ENCODE measurements at places on chromosomes 1 and 21. TPM values are rescaled to one million over a fixed set of nuclear protein-coding genes. Genes with fewer than 3 reads are reported as not detected.

Gene TAS1R1
- total RNA-seq = under 0.01 TPM

Gene PTAFR
- under 0.01 TPM for total RNA-seq

Gene SPATA1
- 1.7 TPM for total RNA-seq

Gene AVPR1B
- not detected for total RNA-seq

Gene S100A11
- total RNA-seq = 21.3 TPM

DNA sequence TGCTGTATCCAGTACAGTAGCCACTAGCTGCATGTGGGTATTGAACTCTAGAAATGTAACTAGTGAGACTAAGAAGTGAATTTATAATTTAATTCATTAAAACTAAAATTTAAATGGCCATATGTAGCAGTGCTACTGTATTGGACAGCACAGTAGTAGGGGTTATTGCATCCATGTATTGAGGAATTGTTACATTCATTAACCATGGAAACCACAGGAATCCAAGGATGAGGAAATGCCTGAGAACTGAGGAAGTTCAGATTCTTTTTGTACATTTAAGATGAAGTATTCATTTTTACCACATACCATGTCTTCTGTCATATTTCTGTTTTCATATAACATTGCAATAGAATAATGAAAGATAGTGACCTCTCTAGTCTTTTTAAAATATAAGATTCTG lies 2.6 kb downstream of the MTF2 start:
- H3K27ac ChIP-seq = peak overlapping the region; percentile 42
- peak; percentile 86 for DNase-seq
- H3K27me3 ChIP-seq = no peaks in the 10 kb centered on the region
- peak overlapping the region; percentile 97 for H3K4me3 ChIP-seq
- H3K36me3 ChIP-seq = no peaks in the 10 kb centered on the region

DNA sequence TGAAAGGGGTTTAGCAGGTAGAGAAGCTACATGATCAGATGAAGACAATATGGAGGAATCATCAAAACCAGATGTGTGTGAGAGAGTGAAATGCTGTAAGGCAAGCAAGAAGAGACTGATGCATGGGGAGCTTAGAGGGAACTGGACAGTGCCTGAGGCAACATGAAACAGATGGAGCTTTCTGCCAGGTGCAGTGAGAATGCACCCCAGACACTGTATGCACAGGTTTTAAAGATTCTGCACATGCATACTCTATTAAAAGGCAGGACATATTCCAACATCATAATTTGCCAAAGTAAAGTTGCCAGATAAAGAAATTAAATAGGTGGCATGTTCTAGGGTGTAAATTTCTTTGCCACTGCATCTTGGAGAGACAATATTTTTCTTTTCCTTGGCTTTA lies 200.1 kb downstream of the AMY1C start:
- H3K4me1 ChIP-seq = no peaks in the 10 kb centered on the region
- H3K4me3 ChIP-seq = no peak overlapping the region
- DNase-seq = no peak
- no peak overlapping the region for H3K27ac ChIP-seq

DNA sequence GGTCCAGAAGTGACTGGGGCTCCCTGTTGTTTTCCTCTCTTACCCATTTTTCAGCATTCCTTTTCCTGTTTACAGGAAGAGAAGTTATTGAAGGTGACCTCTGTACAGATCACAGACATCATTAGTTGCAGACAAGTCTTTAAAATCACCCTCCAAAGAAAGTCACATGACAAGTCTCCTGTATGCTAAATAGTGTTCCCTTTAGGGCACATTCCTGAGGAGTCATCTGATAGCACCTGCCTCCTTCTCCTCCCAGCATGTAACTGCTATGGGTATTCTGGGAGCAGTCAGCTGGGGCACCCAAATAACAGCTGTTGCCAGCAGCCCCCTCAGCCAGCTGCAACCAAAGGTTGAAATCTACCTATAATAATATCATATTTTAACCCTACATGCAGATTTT lies 200.6 kb downstream of the PTGER3 start:
- H3K4me1 ChIP-seq = no peaks in the 10 kb centered on the region
- no peak for DNase-seq
- no peaks in the 10 kb centered on the region for H3K27me3 ChIP-seq

DNA sequence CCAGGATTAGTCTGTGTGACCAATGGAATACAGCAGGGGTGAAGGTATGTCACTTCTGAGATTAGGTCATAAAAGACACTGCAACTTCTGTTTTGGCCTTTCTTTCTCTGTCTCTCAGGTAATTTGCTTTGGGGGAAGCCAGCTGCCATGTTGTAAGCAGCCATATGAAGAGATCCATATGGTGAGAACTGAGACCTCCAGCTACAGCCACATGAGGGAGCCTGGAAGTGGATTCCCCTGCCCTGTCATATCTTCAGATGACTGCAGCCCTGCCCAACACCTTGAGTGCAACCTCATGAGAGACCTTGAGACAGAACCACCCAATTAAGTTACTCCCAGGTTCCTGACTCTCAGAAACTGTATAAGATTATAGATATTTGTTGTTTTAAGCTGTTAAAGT lies 70.1 kb upstream of the ESRRG start:
- H3K4me1 ChIP-seq = no peaks in the 10 kb centered on the region
- no peaks in the 10 kb centered on the region for H3K36me3 ChIP-seq
- no peak overlapping the region for H3K4me3 ChIP-seq
- no peak overlapping the region for H3K27ac ChIP-seq

GRCh38 chr1:78797108-78797781 lies 147.6 kb downstream of the IFI44 start:
- H3K4me3 ChIP-seq = no peak overlapping the region
- H3K27me3 ChIP-seq = no peaks in the 10 kb centered on the region
- no peak overlapping the region for H3K27ac ChIP-seq
- DNase-seq = no peak
- H3K36me3 ChIP-seq = no peaks in the 10 kb centered on the region

DNA sequence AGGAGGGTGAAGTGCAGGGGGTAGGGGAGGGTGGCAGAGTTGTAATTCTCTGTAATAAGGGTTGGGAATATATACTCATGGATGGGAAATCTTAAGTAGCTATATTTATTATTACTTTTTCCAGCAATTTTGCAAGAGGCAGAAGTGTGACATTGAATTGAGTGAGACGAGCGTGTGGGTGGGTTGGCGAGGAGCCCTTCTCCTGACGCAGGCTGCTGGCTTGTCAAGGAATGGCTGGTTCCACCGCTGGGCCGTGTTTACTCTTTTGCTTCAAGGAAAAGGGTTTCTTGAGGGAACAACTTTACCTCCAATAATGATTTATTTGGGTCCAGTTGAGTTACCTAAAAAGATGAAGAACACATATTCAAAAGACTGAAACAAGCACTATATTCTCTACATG lies 17.9 kb upstream of the DMRTA2 start:
- H3K36me3 ChIP-seq = no peaks in the 10 kb centered on the region

DNA sequence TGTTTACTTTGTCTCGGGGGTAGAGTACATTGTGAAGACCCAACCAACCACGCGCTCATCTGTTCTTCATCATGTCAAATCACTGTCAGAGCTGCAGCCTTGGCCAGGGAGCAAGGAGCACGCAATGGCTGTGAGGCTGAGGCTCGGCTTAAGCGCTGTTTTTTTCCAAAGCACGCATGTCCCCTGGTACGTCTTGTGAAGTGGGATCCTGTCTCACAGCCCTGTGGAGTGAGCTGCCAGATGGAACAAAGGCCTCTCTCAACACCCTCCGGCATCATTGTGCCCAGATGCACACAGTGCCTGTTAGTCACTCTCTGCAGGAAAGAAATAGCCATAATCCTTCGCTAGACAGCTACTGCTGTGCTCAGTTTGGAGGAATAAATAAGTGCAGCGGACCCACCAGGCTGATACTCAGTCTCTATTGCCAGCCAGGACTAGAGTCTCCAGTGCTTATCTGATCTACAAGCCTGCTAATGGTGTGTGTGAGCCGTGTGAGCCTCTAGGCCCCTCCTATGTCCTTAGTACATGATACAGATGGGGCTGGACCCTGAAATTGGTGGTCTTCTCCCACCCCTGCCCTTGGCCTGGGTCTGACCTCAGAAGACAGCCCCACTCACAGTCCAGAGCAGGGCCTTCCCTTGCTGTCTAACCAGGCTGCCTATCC lies 91.3 kb upstream of the COA6 start:
- H3K4me3 ChIP-seq = no peak overlapping the region
- no peaks in the 10 kb centered on the region for H3K4me1 ChIP-seq
- DNase-seq = no peak

GRCh38 chr1:245859493-245860114 lies 647.5 kb downstream of the SMYD3 start:
- peak overlapping the region; percentile 75 for H3K27ac ChIP-seq
- no peaks in the 10 kb centered on the region for H3K36me3 ChIP-seq
- peaks cover 24% of the 10 kb centered on the region for H3K4me1 ChIP-seq
- H3K27me3 ChIP-seq = no peaks in the 10 kb centered on the region
- no peak for DNase-seq
- no peak overlapping the region for H3K4me3 ChIP-seq

DNA sequence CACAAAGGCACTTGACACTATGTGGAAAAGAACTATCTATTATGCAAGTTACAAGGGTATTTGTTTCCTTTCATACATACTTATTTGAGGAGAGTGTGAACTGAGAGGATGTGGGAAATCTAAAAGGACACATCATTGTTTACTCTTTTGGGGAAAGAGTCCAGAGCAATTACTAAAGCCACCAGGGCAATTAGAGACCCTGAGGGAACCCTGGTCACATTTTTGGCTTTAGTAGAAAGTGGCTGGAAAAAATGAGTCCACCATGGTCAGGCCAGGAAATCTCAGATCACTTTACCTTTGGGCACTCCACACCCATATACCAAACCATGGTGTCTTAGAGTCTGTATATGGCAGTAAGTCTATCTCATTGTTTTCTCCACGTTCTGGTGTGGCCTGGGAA lies 243.3 kb downstream of the HLX start:
- no peak overlapping the region for H3K4me3 ChIP-seq
- H3K27me3 ChIP-seq = no peaks in the 10 kb centered on the region
- no peaks in the 10 kb centered on the region for H3K36me3 ChIP-seq

- H3K36me3 ChIP-seq = peaks cover 31% of the 10 kb centered on the region
- peak; percentile 40 for DNase-seq
- H3K27me3 ChIP-seq = no peaks in the 10 kb centered on the region
- H3K27ac ChIP-seq = no peak overlapping the region
- H3K4me1 ChIP-seq = no peaks in the 10 kb centered on the region
Observed at GRCh38 chr1:11967028-11967547, 13.2 kb upstream of the MFN2 start.

All from fibroblast of lung (primary cell).